ENCODE measurements at places on chromosomes 3 and 15.
A peak's percentile ranks its signal among the peaks of the same experiment; 100 is the strongest.

DNA sequence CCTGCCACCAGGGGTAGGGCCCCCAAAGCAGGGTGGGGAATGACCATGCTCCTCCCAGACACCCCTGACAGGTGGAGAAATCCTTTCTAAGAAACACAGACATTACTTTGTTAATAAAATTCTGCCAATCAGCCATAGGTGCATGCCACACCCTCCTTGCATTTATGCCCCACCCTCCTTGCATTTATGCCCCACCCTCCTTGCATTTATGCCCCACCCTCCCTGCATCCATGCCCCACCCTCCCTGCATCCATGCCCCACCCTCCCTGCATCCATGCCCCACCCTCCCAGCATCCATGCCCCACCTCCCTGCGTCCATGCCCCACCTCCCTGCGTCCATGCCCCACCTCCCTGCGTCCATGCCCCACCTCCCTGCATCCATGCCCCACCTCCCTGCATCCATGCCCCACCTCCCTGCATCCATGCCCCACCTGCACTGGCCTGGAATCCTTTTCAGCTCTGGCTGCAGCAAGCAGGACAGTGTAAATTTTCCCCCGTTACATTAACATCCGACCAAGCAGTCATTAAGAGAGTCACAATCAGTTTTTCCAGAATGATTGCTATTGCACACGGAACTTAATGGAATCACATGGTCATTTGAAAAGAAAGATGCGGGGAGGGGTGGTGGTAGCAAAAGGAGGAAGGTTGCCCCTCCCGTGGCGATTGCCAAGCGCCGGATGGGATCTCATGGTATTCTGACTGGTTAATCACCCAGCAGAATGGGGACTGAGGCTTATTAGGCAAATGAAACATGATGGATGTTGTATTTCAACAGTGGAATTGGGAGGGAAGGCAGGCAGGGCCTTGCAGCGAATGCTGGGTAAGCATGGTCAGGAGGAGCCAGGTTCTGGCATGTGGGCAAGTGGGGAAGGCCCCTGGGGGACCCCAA lies 91.2 kb downstream of the TLE3 start:
- DNase-seq: no peak

- no peak for DNase-seq
Observed at GRCh38 chr3:132623646-132624045, 26.6 kb downstream of the ACKR4 start.

GRCh38 chr3:192079098-192079497 lies 618.1 kb downstream of the PYDC2 start:
- DNase-seq: peak; percentile 53

GRCh38 chr3:174276826-174277225 lies 582.3 kb upstream of the NAALADL2 start:
- peak; percentile 36 for DNase-seq

GRCh38 chr3:150469931-150470740 lies 62.0 kb downstream of the TSC22D2 start:
- no peak for DNase-seq

DNA sequence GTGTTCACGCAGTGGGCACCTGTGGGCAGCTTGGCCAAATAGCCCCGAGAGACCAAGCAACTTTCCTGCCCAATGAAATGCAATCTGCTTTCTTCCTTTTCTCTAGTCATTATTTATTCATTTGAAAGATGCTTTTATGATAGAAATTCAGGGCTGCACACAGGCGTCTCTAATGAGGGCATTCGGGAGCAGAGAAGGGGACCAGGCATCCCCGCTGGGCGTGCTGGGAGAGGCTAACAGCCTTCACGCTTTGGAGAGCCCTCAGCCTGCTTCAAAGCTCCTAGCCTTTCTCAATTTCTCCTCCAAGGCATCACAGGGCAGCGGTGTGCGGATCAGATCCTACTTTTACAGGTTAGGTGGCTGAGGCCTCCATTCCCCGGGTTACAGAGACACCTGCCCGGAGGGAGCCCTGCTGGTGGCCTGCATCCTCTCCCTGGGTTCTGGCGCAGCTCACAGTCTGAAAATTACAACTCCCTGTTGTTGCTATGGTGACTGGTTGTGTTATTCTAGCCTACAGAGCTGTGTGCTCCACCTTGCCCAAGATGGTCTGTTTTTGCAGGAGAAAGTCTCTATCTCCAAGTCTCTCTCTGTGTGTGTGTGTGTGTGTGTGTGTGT lies 21.8 kb upstream of the KLF13 start:
- peak; percentile 47 for DNase-seq

GRCh38 chr3:159923336-159923735 lies 65.3 kb upstream of the IL12A start:
- DNase-seq: no peak

GRCh38 chr15:89126009-89126408 lies 37.8 kb downstream of the ABHD2 start:
- DNase-seq: no peak

- no peak for DNase-seq
Observed at GRCh38 chr3:16112910-16113504, 61.5 kb upstream of the GALNT15 start.

- no peak for DNase-seq
Observed at GRCh38 chr3:74920721-74921350, 306.4 kb upstream of the CNTN3 start.

GRCh38 chr15:25378501-25378901 lies 60.3 kb downstream of the UBE3A start:
- DNase-seq: no peak

DNA sequence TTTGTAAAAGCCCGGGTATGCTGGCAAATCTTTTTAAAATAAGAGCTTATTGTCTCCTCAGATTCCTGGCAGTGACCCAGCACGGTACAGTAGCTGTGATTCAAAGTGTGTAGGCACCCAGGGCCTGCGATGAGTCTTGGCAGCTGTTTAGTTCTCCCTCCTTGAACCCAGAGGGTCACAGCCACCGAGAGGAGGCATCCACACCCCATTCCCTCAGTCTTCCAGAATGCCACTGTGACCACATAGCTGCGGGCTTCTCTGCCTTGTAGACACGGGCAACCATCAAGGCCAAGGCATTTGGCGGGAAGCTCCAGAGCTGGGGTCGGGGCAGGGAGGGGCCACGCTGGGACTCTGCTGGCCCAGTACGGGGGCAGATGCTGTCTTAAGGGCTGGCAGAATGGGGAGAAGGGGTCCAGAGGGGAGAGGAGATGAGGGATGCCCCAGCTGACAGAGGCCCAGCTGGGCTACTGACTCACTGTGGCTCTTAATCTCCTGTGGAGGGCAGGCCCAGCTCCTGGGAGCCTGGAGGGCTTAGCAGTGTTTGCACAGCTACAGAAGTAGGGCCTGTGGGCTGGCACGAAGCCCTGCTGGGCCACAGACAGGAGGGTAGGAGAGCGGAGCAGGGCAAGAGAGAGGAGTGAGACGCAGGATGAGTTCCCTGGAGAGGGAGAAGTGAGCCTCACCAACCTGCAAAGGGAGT lies 68.8 kb upstream of the DLG1 start:
- DNase-seq: no peak

- DNase-seq: no peak
Observed at GRCh38 chr3:118932822-118933558, 101.7 kb downstream of the IGSF11 start.

DNA sequence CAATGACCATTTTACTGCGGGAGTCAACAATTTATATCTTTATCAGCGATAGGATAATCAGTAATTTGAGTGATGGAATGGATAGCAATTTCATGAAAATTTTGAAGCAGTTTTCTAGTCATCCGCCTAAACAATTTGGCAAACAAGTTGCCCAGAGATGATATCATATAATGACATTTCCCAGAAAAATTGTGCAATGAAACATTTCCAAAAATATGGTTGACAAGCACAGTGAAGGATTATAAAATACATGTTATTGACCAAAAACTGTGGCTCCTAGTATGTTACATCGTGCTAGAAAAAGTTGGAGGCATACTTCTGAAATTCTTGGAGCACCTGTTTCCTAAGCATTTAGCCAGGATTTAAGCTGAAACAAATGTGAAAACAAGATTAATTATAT lies 145.1 kb downstream of the GHSR start:
- DNase-seq: no peak

GRCh38 chr15:81331600-81331999 lies 7.7 kb upstream of the STARD5 start:
- DNase-seq: no peak

DNA sequence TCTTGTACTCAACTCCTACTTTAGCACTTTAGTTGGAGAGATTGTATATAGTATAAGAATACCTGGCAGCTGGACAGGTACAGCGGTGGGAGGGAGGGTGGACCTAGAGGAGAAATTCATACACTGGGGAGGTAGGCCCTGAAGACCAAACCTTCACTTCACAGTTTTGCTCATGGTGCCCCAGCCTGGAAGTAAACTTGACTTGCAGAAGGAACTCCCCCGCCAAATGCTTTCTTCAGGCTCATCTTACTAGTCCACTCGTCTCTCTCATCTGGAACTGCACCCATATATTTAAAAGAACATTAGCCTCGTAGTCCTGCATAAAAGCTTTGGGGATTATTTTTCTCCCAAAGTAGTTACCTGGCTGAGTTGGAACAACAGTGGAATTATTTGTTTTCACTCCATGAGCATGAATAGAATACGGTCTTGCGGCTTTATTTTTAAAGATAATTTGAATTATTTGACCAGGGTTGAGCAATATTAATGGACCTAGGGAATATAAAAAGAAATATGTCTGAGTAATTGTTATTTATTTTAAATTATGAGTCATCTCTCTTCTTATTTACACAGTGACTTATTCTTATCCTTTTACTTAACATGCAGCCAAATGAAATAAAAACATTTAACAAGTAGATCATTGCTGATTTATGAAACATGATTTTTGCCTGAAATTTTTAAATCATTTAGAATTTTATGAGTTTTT lies 25.5 kb upstream of the CP start:
- DNase-seq: no peak

DNA sequence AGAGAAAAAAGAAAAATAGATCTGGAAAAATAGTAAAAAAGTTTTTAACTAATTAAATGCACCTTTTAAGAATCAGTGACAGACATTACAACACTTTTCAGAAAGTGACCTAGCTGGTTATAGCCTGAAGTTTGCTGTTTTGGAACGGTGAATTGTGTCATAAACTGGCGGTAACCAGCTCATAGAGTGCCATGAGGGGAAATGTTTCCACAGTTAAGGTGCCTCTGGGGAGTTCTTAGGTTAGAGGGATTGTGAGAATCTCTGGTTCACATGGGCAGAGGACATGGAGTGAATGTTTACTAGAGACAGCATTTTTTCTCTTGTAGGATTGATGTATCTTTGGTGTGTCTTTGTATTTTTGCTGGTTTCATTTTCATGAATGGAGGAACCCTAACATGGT lies 2.8 kb downstream of the TBC1D23 start:
- no peak for DNase-seq

DNA sequence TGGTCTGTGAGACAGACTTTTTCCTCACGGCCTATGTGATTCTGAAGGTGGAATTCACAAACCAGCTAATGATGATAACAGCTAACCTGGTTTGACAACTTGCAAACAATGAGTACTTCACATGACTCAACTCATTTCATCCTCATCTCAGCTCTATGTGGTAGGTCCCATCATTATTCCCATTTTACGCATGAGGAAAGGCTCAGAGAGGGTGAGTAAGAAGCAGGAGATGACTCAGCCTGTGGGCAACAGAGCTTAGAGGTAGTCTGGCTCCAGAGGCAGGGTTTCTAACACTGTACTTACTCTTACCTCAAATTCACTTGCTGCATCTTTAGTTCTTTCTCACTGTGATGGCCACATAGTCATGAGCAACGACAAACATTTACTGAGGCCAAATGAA lies 25.8 kb upstream of the PSMD6 start:
- DNase-seq: no peak

- no peak for DNase-seq
Observed at GRCh38 chr3:77134769-77135168, 94.9 kb downstream of the ROBO2 start.

GRCh38 chr3:142127941-142128658 lies 21.2 kb downstream of the TFDP2 start:
- DNase-seq: no peak

DNA sequence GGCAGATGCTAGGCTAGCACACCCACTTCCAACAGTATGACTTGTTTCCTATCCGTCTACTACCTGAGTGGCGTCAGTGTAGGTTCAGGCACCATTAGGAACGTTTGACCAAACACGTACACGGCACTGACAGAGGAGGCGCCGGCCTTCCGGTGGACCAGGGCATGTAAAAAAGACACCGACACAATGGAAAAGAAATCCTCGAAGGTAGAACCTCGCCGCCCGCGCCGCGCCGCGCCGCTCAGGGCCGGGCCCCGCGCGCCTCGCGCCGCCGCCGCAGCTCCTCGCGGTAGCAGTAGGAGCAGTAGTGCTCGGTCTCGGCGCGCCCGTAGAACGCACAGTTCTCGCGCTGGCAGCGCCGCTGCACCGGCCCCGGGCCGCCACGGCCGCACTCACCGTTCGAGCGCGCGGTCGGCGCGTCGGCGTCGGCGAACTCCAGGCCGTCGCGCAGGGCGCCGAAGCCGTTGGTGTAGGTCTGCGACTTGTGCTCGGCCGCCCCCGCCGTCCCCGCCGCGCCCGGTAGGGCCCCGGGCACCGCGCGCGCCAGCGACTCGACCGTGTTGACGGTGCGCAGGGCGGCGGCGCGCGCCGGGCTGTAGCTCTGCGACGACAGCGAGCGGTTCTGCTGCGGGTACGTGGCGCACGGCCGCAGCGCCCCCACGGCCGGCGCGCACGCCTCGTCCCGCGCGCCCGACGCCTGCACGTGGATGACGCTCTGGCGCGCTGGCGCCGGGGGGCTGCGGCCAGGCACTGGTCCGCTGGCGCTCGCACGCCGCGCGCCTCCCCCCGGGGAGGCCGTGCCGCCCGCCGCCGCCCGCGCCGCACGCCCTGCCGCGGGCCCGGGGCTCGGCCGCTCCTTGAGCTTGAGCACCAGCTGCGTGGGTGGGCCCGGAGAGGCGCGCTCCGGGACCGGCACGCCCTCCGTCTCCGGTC lies 156.7 kb downstream of the KLF13 start:
- no peak for DNase-seq

- no peak for DNase-seq
Observed at GRCh38 chr15:56982987-56983386, 64.5 kb downstream of the TCF12 start.

- peak; percentile 8 for DNase-seq
Observed at GRCh38 chr15:78951841-78952238, 7.0 kb upstream of the CTSH start.

DNA sequence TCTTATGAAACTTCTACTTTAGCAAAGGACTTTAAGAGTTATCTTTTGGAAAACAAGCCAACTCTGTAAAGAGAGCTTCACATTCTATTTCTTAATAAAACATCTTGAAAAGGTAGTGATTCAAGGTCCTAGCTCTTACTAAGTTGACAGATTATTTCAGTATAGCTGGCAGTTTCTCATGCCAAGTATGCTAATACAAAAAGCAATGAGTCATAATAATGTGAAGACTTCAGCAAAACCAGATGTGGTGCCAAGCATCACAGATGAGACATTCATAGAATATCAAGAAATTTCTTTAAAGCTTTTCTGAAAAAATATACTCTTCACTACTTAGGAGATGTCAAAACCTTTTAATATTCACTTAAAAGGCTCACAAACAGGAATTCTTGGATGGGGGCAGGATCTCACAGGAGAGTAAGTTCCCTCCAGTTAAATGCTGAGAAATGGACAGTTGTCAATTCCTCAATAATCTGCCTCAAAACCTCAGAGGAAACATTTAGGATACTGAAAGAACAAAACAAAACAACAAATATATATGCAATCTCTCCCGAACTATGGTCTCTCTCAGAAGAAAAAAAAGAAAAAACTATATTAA lies 45.6 kb downstream of the DCBLD2 start:
- DNase-seq: no peak

Measured in NCI-H748 treated with DMSO at 0.1 percent for 48 hours (cell line).